Hepatic stellate cell (primary cell): ENCODE measurements at places on chromosomes 3 and 15.

- no peak for DNase-seq
Observed at GRCh38 chr3:177800561-177800960, 603.3 kb upstream of the TBL1XR1 start.

DNA sequence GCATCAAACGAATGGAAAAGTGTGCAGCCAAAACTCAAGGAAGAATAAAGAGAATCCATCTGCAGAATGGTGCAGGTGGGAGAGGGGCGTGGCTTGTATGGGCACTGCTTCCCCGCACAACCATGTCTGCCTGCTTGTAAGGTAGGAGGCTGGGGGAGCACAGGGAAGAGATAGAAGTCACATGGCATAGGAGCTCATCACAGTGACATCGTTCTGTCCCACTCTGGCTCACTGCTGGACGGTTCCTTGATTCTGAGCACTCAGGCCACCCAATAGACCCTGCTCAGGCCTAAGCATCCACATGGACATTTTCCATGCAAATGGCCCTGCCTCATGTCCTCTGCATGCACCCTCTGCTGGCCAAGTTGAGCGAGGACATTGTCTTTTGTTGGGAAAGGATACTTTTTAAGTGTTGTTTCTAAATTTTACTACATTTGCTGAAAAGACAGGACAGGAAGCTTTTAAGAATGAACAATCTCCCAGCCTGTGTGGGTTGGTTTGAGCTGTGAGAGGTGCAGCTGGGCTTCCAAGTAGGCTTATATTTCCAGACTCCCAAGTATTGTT is 3.1 kb downstream of the MYLK start:
- DNase-seq: peak; percentile 42

- no peak for DNase-seq
Observed at GRCh38 chr3:153182501-153183293, 20.7 kb downstream of the RAP2B start.

DNA sequence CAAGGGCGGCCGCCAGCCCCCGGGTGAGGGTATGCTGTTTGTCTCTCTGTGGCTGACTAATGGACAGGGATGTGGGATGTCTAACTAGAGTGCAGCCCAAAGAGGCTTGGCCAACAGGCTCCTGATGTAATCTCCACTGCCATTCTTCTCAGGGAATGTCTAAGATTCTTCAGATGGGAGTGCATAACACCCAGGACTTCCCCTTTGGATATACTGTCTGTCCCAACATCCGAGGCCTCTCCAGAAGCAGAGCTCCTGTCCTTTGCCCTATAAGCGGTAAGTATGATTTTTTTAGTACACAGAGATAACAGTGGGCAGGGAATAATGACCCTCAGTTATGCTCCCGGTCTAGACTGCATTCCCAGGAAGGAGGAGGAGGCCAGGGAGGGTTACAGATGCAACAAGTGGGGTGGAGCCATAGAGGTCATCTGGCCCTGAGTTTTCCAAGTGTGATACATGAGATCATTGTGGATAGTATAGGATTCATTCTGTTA is 62.5 kb upstream of the SLCO2A1 start:
- DNase-seq: no peak

DNA sequence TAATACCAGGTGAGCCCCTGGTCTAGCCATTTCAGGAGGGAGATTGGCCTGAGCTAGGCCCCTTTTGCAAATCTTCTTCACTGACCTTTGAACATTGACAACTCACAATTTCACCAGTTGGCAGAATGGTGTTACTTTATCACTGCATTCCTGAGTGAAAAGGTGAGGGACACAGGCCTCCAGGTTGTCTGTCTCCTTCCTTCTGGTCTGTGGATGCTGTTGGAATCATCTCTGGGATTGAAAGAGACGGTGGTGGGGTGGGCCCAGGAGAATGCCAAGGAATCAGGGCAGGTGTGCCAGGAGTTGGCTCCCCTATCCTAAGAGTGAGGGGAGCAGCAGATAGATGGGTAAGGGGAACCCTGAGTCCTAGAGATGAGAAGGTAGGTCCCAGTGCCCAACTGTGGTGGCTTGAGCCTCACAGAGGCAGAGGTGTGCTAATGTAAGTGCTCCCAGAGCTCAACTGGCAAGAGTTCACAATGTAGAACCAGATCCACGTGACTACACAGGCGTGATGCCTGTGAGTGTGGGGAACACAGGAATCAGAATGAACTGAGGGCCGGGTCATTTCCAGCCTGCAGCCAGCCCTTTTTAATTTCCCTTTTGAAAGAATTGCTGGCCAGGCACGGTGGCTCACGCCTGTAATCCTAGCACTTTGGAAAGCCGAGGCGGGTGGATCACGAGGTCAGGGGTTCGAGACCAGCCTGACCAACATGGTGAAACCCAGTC is 11.2 kb downstream of the C3orf62 start:
- DNase-seq: no peak

DNA sequence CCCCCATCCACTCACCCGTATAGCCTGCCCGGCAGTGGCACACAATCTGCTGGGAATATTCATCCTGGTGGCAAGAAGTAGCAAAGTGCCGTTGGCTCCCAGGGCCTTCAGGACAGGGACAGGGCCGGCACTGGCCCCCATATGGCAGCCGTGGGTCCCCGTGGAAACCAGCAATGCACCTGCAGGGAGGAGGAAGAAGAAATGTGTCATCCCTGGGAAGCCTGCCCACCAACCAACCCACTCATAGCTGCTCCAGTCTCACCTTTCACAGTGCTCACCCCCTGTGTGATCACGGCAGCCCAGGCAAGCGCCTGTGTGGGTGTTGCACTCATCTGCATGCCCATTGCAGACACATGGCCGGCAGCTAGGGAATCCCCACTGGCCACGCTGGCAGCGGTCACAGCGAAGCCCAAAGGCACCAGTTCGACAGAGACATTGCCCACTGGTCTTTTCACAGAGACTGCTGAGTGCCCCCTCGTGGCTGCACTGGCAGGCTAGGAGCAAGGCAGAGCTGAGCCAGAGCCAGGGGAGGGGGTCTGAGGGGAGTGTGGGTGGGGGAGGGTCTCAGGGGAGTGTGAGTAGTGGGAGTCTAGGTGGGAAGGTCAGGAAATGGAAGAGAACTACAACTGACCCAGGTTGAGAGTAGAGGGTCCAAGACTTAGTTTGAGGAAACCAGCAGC is 4.5 kb upstream of the USP19 start:
- no peak for DNase-seq
